ENCODE measurements at places on chromosomes 13 and 19.
A peak's percentile ranks its signal among the peaks of the same experiment; 100 is the strongest.

DNA sequence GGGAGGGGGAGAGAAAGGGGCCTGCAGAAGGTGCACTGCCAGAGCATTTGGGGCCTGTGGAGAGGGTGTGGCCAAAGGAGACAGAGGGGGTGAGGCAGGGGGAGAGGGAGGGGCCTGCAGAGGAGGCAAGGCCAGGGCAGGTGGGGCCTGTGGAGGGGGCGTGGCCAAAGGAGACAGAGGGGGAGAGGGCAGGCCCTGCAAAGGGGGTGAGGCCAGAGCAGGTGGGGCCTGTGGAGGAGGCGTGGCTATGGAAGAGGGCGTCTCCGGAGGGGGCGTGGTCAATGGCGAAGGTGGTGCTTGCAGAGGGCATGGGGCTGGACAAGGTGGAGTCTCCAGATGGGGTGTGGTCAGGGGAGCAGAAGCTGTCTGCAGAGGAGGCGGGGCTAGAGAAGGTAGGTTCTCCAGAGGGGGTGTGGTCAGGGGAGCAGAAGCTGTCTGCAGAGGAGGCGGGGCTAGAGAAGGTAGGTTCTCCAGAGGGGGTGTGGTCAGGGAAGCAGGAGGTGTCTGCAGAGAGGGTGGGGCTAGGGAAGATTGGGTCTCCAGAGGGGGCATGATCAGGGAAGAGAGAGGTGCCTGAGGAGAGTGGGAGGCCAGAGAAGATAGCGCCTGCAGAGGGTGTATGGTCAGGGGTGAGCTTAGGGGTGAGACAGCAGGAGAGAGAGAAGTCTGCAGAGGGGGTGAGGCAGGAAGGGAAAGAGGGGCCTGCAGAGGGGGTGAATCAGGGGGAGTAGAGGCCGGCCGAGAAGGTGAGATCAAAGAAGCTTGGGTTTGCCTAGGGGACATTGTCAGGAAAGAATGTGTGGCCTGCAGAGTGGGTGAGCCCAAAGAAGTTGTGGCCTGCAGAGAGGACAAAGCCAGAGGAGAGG lies 3.4 kb downstream of the PRR36 start:
- peak; percentile 27 for DNase-seq

DNA sequence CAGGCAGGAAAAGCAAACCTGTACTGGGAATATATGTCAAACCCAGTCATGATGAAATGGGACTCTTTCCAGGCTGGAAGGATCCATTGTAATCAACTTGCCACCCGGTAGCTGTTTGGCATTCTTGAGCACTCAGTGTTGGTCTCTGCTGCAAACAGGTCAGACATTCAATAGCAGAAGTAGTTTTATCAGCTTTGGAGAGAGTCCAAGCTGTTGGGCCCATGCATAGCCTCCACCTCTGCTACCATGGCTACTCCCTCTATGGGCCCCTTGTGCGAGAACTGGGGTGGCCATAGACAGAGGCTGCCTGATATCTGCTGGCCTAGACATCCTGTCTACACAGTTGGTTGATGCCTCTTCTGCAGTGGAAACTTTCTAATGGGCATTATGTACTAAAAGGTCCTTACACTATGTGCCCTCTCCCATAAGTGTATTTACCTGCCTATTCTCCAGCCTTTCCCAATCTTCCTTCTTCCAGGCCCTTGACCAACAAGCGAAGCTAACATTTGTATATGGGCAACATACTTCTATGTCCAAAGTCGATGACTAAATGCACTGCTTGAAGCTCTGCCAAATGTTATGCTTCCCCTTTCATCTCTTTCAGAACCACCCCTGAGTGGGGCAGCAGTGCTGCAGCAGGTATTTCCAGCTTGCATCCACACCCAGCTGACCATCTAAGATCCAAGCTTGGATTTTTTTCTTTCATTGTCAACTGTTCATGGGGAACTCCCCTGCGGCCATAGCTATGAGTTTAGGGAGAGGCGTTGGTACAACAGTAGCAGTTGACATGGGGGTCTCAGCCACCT lies 5.3 kb upstream of the RNF6 start:
- no peak for DNase-seq

- DNase-seq, result no peak
Observed at GRCh38 chr13:38803531-38803930, 116.7 kb downstream of the FREM2 start.

DNA sequence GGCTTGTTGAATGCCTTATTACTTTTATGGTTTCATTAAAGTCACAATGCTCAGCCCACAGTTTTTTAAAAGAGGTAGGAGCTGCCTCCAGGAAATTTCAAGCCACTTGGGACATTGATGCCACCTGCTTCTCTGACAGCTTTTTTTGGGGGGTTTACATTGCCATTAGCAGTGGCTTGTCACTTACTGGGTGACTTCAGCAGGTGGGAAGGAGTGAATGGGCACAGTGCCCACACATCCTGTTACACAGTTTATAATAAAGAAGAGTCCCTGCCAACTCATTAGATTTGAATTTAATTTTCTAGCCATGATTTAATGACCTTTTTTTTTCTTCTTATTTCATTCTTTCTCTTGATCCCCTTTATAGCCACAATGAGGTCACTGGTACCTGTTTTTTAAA lies 61.0 kb downstream of the NHLRC3 start:
- no peak for DNase-seq

DNA sequence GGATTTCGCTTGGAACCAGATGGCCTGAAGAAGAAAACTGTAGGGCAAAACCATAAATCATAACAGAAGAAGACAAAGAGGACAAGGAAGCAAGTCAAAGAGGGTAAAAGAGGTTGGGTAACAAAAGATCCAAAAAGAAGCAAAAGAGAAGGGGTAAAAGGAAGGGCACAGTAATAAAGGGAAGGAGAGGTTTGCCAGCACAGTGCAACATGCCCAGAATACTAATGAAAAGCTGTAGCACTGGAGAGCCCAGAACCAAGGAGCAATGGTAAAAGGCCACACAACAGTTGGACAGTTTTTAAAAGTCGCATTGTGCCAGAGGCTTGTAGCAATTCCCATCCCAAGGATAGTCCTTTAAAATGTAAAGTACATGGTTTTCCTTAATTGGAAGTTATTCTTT lies 506.6 kb downstream of the PCDH9 start:
- no peak for DNase-seq

GRCh38 chr13:35983206-35983605 lies 148.0 kb downstream of the DCLK1 start:
- DNase-seq, result no peak

GRCh38 chr19:29908963-29909944 lies 32.8 kb upstream of the URI1 start:
- DNase-seq, result no peak

GRCh38 chr13:26423629-26424028 lies 133.9 kb upstream of the WASF3 start:
- no peak for DNase-seq

GRCh38 chr13:100439247-100439970 lies 149.2 kb downstream of the GGACT start:
- DNase-seq, result no peak

GRCh38 chr13:106393776-106394175 lies 141.7 kb downstream of the EFNB2 start:
- no peak for DNase-seq

GRCh38 chr13:83214452-83214851 lies 667.8 kb downstream of the SLITRK1 start:
- no peak for DNase-seq

GRCh38 chr13:42181381-42181953 lies 90.5 kb upstream of the AKAP11 start:
- DNase-seq, result no peak

DNA sequence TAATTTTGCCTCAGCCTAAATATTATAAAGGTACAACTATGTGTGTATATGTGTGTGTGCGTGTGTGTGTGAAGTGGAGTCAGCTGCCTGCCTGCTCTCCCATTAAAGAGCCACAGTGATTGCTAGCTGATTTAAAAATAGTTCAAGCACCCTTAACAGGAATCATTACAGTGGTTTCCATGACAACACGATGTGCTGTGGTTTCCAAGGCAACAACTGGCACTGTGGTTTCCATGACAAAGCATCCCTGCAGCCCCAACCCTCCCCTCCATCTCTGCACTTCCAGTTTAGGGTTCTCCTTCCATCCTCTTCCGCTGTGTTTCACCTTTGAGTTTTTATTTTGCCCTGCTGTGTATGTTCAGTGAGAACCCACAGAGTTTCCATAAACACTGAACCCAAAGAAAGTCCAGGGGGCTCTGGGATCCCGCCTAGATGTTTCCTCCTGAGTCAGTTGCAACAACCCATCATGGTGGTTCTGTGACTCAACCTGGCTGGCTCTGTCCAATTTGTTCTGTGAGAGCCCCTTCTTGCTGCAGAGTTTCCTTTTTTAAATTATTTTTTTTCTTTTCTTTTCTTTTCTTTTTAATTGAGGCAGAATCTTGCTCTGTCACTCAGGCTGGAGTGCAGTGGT lies 7.1 kb upstream of the PNMA8A start:
- DNase-seq, result no peak

GRCh38 chr19:37779127-37780005 lies at the start of gene ZNF573:
Gene ZNF573, minus strand, starts transcription at chr19:37779586. Its CDS starts 5,857 bp downstream, at chr19:37773729.
- DNase-seq, result peak; percentile 83

GRCh38 chr19:19546751-19547162 lies 8.7 kb downstream of the CILP2 start:
- DNase-seq, result no peak

DNA sequence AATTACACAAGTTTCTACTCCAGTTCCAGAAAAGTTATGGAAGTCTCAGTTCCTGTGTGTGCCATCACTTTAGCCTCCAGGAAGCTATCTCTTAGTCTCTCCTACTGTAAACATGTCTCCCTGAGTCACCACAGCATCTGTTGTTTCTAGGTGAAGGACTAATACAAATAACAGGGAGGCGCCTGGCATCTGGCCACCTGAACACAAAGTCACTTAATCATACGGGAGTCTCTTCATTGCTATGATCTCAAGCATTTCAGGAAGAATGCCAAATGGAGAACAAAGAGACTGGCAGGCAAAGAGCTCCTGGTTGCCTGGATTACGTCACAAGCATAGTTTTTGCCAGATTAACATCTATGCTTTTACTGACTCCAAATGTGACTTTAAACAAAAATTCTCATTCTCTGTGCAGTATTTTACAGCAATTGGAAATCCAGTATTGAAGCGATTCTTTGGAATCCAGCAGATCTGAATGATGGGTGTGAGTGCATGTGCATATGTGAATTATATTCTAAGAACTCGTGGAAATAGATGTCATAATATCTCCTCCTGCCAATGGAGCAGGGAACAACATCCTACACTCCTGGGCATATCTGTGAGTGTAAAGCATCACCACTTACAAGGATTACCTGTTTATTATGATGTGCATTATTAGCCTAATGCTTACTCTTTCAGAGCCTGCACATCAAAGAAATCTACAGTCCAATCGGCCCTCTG lies 572.8 kb downstream of the PCDH9 start:
- DNase-seq, result no peak

- DNase-seq, result no peak
Observed at GRCh38 chr13:35764326-35765015, 288.0 kb upstream of the MAB21L1 start.

GRCh38 chr19:7779631-7780486 lies 16.8 kb downstream of the CLEC4M start:
- DNase-seq, result no peak

DNA sequence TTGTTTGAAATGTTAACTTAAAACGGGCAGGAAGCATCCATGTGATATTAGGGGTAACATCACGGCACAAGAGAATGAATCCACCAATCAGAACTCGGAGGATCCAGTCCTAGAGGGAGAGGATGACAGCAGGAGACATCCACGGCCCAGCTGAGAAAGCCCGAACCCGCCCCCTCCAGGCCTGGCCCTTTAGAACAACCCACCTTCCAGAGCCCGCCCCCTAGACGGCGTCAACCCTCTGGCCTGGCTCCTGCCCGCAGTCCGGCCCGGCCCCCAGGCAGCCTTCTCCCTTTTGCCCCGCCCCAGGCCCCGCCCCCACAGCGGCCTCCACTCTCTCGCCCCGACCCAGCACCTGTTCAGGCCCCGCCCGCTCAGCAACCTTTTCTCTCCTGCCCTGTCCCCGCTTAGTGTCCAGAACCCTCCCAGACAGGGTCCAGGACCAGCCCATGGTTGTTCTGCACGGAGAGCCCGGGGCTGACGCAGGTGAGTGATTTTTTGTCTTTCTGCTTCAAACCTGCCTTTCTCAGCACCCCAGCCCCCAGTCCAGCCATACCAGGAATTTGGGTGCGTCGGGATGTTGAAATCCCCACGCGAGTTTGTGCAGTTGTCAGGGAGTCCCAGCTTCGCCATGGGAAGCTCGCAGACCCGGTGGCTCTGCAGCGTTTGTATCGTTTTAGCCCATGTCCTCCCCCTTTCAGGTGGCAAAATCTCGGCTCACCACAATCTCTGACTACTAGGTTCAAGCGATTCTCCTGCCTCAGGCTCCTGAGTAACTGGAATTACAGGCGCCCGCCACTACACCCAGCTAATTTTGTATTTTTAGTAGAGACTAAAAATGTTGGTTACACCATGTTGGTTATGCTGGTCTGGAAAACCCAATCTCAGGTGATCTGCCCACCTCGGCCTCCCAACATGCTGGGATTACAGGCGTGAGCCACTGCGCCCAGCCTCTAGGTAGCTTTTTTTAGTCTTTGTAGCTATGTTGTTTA lies 16.1 kb downstream of the ZNF816 start:
- DNase-seq, result no peak

GRCh38 chr13:98875146-98875729 lies 102.6 kb downstream of the DOCK9 start:
- DNase-seq, result no peak

GRCh38 chr13:94324767-94325540 lies 154.5 kb downstream of the DCT start:
- no peak for DNase-seq

DNA sequence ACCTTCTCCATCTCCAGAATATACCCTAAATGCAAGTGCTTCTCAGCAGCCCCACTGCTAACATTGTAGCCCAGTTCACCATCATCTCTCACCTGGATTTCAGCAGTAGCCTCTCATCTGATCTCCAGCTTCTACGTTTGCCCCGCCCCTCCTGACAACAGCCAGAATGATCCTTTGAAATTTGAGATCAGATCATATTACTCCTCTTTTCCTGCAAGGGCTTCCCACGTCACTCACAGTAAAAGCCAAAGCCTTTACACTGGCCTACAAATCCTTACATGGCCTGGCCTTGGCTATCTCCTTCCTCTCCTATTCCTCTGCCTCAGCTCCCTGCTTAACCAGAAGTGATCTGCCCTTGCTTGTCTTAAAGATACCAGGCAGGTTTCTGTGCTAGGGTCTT lies 94.3 kb upstream of the NBEA start:
- DNase-seq, result no peak

- no peak for DNase-seq
Observed at GRCh38 chr19:35310331-35310730, 18.4 kb downstream of the MAG start.

DNA sequence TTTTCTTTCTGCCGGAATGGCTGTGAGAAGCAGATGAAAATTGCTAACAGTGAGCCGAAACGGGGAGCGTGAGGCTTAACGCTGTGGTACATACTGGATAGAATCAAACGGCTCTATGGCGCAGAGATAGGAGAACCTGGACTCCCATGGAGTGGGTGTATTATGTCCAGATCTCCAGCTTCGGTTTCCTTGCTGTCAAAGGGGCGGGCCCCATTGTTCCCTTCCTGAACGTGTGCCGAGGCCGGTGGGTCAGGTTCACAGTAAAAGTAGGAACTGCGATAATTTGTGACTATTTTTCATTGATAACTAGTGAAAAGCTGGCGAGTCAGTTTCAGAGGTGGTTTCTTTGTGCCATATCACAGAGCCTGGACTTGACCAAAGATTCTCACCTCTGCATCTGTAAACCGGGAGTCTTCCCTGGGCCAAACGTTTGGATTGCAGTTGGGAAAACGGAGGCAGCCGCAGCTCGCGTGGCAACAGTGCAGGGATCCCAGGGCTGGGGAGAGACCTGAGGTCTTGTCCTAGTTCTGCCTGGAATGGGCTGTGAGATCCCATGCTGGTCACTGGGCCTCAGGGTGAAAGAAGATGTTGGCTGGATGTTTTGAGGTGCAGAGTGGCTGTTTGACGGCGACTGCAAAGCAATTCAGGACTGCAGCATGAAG lies 752 bp downstream of the RPL18A start:
- DNase-seq, result no peak

- DNase-seq, result no peak
Observed at GRCh38 chr19:51250786-51251467, at the start of gene SIGLECL1. Gene SIGLECL1, plus strand, starts transcription at chr19:51251080. Its CDS starts 12,993 bp downstream, at chr19:51264073.

Data from effector CD4-positive, alpha-beta T cell (primary cell).